Stimulated activated naive B cell treated with anti-CD40 and anti-IgM and Interleukin-4, amounts not matched to agents 10 μg/mL and 1 μg/mL and 100 μg/mL, for 72 hours (primary cell): ENCODE measurements at places on chromosomes 1 and 21.

DNA sequence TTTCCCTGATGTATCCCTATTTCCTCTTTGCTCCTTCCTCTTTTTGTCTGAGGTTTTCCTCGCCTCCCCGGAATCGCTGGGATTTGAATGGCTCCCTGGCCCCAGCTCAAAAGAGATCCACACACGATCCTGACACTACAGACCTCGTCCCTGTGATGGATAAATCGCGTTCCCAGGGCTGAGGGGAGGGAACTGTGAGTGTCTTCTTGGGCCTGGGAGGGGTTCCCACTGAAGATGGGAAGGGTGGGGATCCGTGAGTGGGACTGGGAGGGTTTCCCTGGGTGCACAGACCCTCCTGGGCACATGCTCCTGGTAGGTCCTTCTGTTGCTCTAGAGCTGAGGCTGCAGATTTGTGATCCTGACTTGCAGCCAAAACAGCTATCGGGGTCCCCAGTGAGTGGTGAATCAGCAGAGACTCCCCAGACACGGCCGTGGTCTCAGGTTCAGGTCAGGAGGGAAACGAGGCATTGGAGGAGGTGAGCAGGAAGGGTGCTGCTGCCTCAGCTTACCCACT lies 591.0 kb downstream of the PTPRU start:
- H3K36me3 ChIP-seq, result no peaks in the 10 kb centered on the region
- peaks cover 7% of the 10 kb centered on the region for H3K27me3 ChIP-seq
- no peak overlapping the region for H3K4me3 ChIP-seq
- no peak for DNase-seq
- H3K4me1 ChIP-seq, result no peaks in the 10 kb centered on the region

DNA sequence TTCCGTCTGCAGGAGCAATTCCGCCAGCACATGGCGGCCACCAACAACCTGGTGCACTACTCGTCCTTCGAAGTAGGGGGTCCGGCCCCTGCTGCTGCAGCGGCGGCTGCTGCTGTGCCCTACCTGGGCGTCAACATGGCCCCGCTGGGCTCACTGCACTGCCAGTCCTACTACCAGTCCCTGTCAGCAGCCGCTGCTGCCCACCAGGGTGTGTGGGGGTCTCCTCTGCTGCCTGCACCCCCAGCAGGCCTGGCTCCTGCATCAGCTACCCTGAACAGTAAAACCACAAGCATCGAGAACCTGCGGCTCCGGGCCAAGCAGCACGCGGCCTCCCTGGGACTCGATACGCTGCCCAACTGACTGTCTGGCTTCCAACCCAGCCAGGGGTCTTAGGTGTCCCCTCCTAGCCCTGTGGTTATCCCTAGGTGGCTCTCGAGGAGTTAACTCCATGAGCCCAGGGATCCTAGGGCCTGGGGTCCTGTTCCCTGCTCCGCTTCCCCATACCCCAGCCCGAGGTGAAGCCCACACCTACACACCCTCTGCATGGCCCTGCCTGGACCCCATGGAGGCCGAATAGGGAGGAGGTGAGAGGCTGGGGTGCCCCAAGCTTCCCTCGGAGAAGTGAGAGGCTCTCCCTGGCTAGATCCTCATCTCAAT lies 22.6 kb downstream of the DMBX1 start:
- no peak for DNase-seq
- no peak overlapping the region for H3K27ac ChIP-seq
- H3K4me1 ChIP-seq, result no peaks in the 10 kb centered on the region
- H3K4me3 ChIP-seq, result no peak overlapping the region
- peaks cover 43% of the 10 kb centered on the region for H3K27me3 ChIP-seq
- no peaks in the 10 kb centered on the region for H3K36me3 ChIP-seq

DNA sequence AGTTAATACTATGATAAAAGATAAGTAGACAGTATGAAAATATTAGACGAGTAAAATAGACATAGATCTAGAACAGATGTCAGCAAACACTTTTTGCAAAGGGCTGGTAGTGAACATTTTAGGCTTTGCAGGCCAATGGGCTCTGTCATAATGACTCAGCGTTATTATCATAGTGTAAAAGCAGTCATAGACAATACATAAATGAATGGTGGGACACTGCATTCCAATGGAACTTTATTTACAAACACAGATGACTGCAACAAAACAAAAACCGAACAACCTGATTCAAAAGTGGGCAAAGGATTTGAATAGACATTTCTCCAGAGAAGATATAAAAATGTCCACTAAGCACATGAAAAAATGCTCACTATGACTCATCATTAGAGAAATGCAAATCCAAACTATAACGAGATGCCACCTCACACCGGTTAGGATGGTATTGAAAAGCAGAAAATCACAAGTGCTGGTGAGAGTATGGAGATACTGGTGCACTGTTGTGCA lies 7.3 kb downstream of the GSTM5 start:
- DNase-seq, result no peak
- H3K4me1 ChIP-seq, result peaks cover 8% of the 10 kb centered on the region
- H3K27ac ChIP-seq, result peak overlapping the region; percentile 65
- H3K36me3 ChIP-seq, result no peaks in the 10 kb centered on the region
- peaks cover 5% of the 10 kb centered on the region for H3K27me3 ChIP-seq

DNA sequence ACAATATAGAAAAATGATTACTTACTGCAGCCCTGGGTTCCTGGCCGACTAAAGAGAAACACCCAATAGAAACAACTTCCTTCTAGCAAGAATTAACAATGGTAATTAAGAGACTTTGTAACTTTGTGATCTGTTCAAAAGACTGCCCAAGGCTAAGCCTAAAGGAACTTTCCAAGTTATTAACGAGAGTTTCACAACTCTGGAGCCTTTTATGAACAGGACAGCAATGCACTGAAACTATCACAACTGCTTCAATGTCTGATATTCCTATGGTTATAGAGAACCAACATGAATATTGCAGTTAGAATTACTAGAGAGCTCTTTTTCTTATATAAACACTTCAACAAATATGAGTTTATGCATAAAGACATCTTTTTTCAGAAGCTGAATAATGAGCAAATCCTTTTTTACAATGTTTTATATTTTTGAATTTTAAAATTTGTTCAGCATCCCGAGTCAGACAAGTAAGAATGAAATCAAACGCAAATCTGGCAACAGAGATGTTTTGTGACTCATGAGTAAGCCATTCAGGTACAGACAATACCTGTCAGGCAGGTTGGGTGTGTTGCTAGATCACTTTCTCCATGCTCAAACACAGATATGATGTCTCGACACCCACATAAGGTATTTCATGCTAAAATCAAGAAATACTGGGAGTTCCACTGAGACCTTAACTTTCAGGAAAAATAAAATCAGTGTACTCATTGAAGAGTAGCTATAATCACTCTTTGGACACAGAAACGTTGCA lies 22.2 kb upstream of the KCNJ15 start:
- no peak for DNase-seq
- H3K4me3 ChIP-seq, result no peak overlapping the region
- H3K27me3 ChIP-seq, result peaks cover 3% of the 10 kb centered on the region
- no peaks in the 10 kb centered on the region for H3K36me3 ChIP-seq
- H3K4me1 ChIP-seq, result no peaks in the 10 kb centered on the region

DNA sequence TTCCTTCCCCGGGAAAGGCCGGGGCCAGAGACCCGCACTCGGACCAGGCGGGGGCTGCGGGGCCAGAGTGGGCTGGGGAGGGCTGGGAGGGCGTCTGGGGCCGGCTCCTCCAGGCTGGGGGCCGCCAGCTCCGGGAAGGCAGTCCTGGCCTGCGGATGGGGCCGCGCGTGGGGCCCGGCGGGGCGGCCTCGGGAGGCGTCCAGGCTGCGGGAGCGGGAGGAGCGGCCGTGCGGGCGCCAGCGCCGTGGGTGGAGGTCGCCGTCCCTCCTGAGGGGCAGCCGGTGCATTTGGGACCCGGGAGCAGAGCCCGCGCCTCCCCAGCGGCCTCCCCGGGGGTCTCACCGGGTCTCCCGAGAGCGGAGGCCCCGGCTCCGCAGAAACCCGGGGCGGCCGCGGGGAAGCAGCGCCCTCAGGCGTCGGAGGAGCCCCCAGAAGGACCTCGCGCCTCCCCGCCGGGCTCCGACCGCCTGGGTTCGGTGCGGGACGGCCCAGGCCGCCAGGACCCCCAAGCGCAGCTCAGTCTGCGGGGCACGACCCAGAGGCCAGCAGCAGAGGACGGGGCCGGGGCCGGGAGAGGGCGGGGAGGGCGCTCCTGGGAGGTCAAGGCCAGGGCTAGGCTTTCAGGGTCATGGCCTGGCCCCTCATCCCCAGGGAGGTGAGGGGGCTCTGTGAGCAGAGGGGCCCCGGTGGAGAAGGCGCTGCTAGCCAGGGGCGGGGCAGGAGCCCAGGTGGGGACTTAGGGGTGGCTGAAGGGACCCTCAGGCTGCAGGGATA lies 7.2 kb upstream of the SLX9 start:
- peaks cover 63% of the 10 kb centered on the region for H3K4me1 ChIP-seq
- peak overlapping the region; percentile 56 for H3K27ac ChIP-seq
- H3K27me3 ChIP-seq, result no peaks in the 10 kb centered on the region
- H3K36me3 ChIP-seq, result peaks cover 9% of the 10 kb centered on the region
- peak overlapping the region; percentile 77 for H3K4me3 ChIP-seq
- DNase-seq, result no peak

DNA sequence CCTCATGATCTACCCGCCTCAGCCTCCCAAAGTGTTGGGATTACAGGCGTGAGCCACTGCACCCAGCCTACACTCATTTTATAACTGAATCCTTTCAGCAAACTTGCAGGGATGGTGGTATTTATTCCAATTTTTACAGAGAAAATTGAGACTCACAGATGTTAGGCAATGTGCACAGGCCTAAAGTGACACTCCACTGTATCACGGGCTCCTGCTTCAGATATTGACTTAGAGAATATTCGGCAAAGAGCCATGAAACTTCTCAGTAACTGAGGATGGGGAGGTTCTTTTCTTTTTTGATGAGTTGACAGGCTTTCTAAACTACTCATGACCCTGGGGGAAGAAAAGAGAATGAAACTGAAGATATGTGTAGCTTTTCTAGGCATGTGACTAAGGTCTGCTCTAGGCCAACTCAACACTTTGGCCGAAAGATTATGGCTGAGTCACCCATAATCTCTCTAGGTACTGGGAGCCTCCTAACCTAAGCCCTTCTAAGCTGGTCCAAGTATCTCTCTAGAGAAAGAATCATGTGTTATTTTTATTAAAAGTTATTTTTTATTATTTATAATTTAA lies 19.9 kb upstream of the PTCH2 start:
- peaks cover 21% of the 10 kb centered on the region for H3K4me1 ChIP-seq
